ENCODE measurements at places on chromosomes 6 and 20. TPM values are rescaled to one million over a fixed set of nuclear protein-coding genes. Genes with fewer than 3 reads are reported as not detected.

DNA sequence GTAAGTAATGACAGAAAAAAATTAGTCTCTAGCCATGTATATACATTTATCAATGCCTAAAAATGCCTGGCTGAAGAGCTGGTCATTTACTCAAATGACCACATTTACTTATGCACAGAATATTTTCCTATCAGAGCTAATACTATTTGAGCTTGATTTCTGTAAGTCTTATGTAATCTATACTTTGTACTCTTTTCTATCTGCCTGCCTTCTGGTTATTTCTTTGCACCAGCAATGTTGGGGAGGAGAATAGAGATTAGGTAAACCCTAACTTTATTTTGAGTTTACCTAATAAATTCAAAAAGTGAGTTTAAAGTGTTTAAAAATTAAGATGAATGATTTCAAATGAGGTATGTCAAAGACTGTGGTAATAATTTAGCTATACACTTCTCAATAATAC lies 3.7 kb downstream of the CALHM5 start:
- DNase-seq = no peak

Gene TASP1
- total RNA-seq = 15.0 TPM

Gene SMIM26
- 70.1 TPM for total RNA-seq

DNA sequence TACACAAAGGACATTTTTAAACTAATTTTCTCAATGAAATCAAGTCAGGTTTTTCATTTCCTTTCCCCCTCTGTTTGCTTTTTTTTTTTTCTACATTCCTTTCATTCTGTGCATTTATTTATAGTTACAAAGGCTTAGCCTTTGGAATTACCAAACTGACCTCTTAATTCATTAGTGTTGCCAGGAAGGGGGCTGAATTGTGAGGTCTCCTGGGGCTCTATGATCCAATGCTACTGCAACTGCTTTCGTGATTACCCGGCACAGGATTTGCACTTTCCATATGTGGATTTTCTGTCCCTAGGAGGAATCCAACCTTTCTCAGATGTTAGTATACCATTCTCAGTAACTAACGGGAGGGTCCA lies 35.3 kb downstream of the NEDD9 start:
- DNase-seq = no peak

Gene COL12A1
- total RNA-seq = 15.7 TPM

Gene ZNF391
- 1.6 TPM for total RNA-seq

Gene HDGFL1
- total RNA-seq = not detected

Gene BFSP1
- 0.70 TPM for total RNA-seq

DNA sequence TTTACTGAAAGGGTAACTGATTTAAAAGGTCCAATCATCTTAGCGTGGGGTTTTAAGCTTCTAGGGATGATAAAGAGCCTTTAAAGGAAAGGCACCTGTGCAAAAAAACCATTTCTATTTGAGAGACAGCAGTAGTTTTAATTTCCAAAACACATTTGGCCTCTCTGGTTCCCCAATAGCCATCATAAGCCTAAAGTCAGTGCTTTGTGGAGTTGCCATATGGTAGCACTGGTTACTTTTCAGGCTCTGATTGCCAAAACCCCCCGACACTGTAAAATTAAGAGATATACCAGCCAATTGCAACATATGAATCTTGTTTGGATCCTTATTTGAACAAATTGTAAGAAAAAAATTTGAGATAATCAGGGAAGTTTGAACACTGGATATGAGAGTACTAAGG lies 44.6 kb downstream of the TP53INP2 start:
- no peak for DNase-seq

Gene SOBP
- total RNA-seq = 31.5 TPM

- no peak for DNase-seq
Observed at GRCh38 chr6:3377536-3378397, 79.1 kb downstream of the SLC22A23 start.

- DNase-seq = no peak
Observed at GRCh38 chr6:163288915-163289314, 125.6 kb upstream of the QKI start.

- DNase-seq = no peak
Observed at GRCh38 chr6:85975957-85976356, 333.3 kb upstream of the SYNCRIP start.

Gene SIRT5
- total RNA-seq = 21.1 TPM

DNA sequence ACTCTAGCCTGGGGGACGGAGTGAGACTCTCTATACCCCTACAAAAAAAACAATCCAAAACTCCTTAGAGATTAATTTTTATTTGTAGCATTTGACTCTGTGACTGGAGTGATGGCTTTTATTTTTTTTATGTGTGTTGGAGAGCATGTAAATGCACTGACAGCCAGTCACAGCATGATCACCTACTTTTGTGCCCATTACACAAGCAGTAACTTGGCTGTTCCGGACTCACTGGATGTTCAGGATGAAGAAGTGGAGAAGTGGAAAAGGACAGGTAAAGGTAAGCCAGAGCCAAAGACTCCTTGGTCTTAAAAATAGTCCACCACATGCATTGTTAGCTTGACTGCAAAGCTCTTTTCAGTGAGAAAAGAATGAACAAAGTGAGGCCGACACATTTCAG lies 222.6 kb downstream of the FOXC1 start:
- DNase-seq = no peak

DNA sequence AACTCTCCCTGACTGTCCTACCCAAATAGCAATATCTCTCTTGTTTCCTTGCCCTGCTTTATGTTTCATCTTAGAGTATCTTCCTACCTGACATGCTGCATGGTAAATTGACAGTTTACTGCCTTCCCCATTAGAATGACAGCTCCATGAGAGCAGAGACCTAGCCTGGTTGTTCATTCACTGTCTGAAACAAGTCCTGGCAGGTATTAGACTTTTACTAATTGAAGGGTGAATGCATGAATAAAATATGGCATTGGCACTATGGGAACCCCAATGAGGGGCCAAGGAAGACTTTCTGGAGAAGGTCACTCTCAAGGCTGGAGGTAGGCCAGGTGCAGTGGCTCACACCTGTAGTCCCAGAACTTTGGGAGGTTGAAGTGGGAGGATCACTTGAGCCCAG lies 3.8 kb upstream of the CITED2 start:
- no peak for DNase-seq

Gene ETV7
- 2.6 TPM for total RNA-seq

DNA sequence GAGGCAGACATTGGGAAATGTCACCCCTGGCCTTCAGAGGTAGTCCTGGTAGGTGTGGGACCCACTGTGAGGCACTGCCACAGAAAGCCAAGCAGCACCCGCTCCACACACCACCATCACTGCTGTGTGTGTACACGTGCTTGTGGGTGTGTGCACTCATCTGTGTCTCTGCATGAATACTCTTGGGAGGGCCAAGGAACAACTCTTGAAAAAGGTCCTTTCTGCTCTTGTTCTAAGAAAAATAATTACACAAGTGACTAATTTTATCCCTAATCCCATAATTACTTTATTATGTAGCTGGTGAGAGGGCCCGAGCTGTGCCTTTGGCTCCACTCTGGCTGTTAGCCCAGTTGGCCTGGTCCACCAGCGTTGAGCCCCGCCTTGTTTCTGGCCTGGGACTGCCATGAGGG lies 21.7 kb upstream of the EPB41L1 start:
- no peak for DNase-seq

Gene TSPO2
- not detected for total RNA-seq

DNA sequence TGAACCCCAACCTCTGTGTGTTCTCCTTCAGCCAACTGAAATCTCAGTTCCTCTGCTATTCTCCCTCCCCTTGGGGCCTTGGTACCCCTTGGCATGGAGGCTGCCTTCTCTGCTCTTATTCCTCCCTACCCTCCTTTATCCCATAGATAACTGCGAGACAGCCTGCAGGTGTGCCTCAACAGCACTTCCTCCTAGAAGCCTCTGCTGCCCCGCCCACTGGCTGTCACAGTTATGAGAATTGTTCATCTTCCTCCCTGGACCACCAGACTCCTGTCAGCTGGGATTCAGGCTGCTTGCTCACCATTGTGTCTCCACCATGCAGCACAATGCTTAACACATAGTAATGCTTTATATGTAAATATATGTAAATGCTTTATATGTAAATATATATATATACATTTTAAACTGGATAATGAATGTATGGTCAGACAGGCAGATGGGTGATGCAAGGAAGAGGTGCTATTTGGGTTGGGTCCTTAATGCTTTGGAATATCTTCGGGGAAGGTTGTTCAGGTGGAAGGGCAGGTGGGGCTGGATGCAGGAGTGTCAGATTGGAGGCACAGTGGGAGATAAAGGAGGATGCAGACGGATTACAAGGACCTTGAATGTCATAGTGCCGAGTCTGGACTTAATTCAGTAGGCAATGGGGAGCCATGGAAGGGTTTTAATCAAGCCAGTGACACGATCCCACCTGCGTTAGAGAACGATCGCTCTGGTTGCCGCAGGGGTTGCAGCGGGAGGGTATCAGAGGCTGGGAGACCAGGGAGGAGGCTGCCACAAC lies 4.9 kb downstream of the CDH22 start:
- no peak for DNase-seq

Gene POM121L2
- total RNA-seq = not detected

GRCh38 chr6:151121900-151122299 lies 117.9 kb upstream of the AKAP12 start:
- peak; percentile 36 for DNase-seq

Gene TFAP2D
- total RNA-seq = not detected

GRCh38 chr20:49549801-49550551 lies 18.0 kb downstream of the PTGIS start:
- DNase-seq = no peak

Gene DIDO1
- total RNA-seq = 53.4 TPM

DNA sequence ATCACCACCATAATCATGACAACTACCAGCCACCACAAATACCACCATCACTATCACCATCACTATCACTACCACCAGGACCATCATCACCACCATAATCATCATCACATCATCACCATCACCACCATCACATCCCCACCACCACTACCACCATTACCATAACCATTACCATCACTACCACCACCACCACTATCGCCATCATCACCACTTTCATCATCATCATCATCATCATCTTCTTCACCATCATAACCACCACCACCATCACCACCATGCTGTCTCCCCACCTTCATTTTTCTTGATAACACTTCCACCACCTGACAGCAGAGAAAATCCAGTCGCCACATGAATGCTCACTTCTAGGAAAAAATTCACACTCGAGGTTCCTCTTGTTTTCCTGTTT lies 253.6 kb downstream of the ANKRD60 start:
- DNase-seq = no peak

- DNase-seq = no peak
Observed at GRCh38 chr6:25035512-25036435, 100.0 kb upstream of the RIPOR2 start.

Gene RBPJL
- not detected for total RNA-seq

- no peak for DNase-seq
Observed at GRCh38 chr20:43721429-43722152, 5.2 kb downstream of the GTSF1L start.

DNA sequence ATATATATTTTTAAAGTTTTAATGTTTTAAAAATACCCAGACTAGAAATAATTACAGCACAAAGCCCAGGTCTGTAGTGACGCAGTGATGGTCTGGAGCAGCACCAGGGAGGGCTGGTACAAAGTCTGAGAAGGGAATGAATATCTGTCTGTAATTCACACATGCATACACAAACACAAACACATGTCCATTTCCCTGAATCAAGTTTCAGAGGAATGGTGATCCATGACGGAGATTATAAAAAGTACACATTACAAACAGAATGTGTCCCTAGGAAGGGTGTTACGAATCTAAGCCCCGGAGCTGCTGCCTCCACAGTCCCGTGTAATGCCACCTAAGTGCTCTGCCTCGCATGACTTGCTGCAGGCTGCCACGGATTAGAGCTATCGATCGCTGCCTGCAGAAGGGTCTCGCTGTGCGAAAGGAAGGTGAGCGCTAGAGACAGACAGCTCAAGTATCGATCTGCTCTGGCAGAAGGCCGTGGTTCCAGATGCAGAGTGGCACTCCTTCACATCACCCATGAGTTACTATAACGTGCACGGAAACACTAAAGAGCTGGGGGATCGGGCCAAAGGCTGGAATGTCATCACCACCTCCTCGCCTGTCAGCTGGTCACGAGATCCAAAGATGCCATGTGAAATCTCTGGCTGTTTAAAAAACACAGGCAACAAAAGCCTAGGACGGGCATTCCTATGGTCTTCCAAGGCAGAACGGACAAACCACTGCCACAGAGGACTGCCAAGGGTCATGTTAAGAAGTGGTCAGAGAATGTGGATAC lies 87.1 kb downstream of the INSM1 start:
- DNase-seq = no peak

Gene ME1
- total RNA-seq = 10.4 TPM

GRCh38 chr6:151399679-151400078 lies 8.3 kb upstream of the ZBTB2 start:
- no peak for DNase-seq

DNA sequence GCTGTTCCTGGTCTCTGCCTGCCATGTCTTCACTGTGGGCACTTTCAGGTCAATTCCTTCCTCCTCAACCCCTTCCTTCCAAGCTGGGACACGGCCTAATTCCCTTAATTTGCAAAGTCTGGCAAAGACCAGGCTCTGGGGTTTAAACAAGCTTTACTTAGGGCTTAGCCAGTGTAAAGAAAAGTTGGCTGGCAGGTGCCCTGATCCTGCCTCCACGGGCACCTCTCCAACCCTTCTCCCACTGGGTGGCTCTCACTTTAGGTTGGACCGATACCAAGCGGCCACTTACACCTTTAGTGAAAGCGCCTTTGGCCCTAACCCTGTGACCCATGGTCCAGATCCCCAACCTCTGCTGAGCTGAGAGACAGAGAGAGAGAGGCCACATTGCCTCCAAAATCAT lies 13.7 kb upstream of the MLN start:
- no peak for DNase-seq

- no peak for DNase-seq
Observed at GRCh38 chr20:51027035-51027795, 4.3 kb upstream of the KCNG1 start.

- no peak for DNase-seq
Observed at GRCh38 chr6:46243754-46244153, 73.0 kb upstream of the ENPP5 start.

Gene ZC3H12D
- 8.9 TPM for total RNA-seq

Gene EPPIN
- not detected for total RNA-seq

Gene CTAGE9
- not detected for total RNA-seq

Gene BCAS1
- 39.4 TPM for total RNA-seq

Gene PSORS1C2
- total RNA-seq = not detected

Gene CLVS2
- total RNA-seq = 0.92 TPM

Gene TRERF1
- total RNA-seq = 3.8 TPM

- no peak for DNase-seq
Observed at GRCh38 chr20:24722586-24722985, 226.5 kb upstream of the CST7 start.

GRCh38 chr6:38068854-38069590 lies 249.5 kb downstream of the ZFAND3 start:
- DNase-seq = no peak

- peak; percentile 99 for DNase-seq
Observed at GRCh38 chr6:170306324-170307079, at the start of gene FAM120B. FAM120B (plus strand) TSS chr6:170306758; CDS start chr6:170317391, 10,633 bp downstream.

Gene SRMS
- total RNA-seq = 0.52 TPM

DNA sequence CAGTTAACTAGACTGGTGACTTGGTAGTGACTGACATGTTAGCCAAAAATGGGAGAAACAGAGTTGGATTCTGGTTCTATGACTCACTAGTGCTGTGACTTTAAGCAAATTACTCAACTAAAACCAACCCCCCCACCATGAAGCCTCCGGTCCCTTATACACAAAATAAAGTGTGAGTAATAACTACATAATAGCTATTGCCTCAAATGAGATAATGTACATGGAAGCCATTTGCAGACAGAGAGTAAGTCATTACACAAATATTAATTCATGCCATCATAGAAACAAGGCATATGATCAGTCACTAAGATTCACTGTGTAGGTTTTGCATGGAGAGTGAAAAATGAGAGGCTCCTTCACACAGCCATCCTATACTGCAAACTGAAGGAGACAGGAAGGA lies 111.9 kb downstream of the HIVEP2 start:
- no peak for DNase-seq

Gene PSMF1
- total RNA-seq = 118 TPM

GRCh38 chr6:88865275-88865674 lies 98.1 kb downstream of the RNGTT start:
- no peak for DNase-seq

Data from mucosa of descending colon (tissue), 3 donors.